ENCODE measurements at places on chromosomes 3 and 15. TPM values are rescaled to one million over a fixed set of nuclear protein-coding genes. Genes with fewer than 3 reads are reported as not detected.

DNA sequence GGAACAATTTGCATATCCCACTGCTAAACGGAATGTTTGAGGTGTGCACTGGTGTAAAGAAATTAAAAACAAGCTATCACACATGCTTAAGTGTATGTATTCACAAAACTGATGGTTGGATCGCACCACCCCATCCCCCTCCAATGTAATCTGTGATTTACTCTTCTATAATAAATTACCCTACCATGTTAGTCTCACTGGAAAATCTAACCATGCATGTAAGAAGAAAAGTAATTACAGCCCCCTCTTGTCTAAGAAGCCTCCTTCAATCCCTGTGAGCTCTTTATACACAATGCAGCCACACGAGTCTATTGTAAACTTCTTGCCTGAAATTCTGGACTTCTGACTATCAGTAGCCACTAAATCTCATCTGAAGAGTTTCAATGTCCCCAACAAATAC, 173.6 kb downstream of the ZBTB20 start:
- no peak for DNase-seq

- no peak for DNase-seq
Measured at GRCh38 chr3:189714991-189715961, 84.1 kb downstream of the TP63 start.

- DNase-seq, result no peak
Measured at GRCh38 chr3:13515786-13516759, 32.9 kb upstream of the FBLN2 start.

DNA sequence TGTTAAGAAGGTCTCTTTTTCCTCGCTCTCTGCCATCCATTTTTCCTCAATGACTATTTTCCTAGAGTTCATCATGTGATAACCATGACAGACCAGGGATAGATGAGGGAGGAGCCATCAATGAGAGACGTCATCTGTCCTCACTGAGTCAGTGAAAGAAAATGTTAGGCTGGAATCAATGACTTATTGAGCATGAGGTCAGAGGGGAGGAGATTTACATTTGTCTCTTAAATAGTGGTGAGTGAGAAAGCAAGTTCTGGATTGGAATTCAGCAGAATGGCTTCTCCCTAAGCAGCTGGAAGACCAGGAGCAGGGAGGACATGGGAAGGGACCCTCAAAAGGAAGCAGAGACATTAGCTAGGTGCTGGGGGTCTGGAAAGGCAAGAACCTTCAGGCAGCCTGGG, 28.2 kb upstream of the USP3 start:
- no peak for DNase-seq

DNA sequence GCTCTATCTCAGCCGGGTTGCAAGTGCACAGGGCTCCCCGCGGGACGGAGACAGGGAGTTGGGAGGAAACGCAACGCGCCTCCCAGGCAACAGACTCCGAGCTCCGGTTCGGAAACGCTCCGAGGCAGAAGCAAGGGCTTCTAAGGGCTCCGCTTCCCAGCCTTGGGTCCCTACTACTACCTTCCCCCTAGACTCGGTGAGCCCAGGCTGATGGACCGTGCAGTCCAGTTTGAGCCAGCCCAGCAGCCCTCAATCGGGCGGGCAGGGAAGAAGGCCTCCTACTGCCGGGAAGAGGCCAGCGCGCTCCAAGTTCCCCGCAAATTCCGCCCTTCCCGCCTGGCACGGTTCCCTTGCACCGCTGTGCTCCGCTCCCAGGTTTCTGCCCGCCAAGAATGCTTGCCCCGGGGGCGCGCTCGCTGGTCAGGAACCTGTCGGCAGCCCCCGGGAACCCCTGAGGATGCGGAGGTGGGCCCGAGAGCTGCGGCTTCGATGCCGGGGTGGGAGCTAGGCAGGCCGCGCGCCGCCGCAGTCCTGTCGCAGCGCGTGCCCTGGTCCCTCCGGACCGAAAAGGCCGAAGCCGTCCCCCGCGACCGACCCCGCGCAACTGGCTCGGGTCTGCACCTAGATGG, 728 bp downstream of the TRANK1 start:
- DNase-seq, result peak; percentile 81

- DNase-seq, result no peak
Measured at GRCh38 chr3:60609446-60609845, 641.8 kb downstream of the FHIT start.

GCSAM gene
- total RNA-seq, result not detected

TSPAN3 gene
- total RNA-seq, result 98.3 TPM

C2CD4A gene
- total RNA-seq, result not detected

DNA sequence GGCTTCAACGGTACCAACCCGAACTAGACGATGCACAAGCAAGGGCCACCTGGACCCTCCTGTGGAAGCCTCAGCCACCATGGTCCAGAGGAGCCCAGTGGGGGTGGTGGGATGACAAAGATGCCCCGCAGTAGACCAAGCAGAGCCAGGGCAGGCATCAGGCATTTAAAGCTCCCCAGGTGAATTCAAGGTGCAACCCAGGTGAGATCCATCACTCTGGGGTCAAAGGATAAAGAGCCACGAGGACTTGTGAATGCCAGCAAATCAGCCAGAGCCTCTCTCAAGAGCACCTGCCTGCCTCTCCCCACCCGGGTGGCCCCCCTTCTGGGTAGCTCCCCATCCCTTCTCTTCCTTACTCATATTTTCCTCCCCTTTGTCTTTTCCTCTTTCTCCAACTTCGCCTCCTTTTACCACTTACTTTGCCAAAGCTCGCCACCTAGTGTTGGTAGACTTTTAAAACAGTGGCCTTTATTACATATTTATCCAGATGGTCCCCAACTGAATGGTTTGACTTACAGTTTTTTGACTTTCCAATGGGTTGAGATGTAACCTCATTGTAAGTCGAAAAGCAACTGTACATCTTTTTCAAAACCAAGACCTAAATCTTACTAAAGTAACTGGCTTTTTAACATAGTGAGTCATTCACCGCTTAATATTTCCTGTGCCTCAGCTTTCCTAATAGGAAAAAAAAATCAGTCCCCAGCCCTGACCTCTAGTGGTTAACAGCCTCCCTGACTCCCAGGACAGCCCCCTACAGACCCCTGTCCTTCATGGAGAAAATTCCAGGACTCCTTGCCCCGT, 18.8 kb downstream of the PLA2G4F start:
- DNase-seq, result peak; percentile 30

RPL32 gene
- total RNA-seq, result 953 TPM

DNA sequence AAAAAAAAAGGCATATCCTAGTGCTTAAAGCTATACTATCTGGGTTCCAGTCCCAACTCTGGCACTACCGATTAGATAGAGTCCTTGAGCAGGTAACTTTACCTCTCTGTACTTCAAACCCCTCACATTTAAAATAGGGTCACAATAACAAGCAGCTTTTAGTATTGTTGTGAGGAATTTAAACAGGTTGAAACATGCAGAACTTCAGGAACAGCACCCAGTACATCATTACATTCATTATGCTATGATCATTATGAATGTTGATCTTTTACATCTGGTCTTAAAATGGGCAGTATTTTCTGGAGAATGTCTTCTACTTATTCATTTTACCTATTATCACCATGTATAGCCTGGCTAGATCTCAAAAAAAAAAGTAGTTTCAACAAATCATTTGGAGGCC, 176.1 kb upstream of the CCDC54 start:
- DNase-seq, result no peak

DNA sequence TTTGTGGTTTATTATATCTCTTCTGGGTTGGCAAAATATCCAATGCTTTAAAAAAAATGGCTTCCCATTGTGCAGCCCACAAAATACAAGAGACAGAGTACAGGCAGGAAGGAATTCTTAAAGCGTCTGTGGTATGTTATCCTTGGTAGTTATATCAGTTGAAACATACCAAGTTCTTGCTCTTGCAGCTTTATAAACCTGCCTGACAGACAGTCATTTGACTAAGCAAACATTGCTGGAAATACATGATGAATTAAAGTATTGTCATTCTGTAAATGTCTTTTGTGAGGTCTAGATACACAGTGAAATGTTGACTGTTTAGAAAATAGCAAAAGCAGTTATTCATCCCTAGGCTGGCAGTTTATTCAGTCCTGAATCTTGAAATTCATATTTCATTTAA, 44.8 kb upstream of the MAP3K13 start:
- no peak for DNase-seq

GRCh38 chr3:151091685-151092345, 6.4 kb downstream of the MED12L start:
- DNase-seq, result no peak

ESYT3 gene
- total RNA-seq, result 1.4 TPM

GRCh38 chr3:55486857-55487380, at the start of gene WNT5A:
Gene WNT5A (minus strand): TSS chr3:55487306. CDS start chr3:55486985, 321 bp downstream.
- peak; percentile 65 for DNase-seq

GRCh38 chr3:164387236-164387635, 691.1 kb downstream of the SI start:
- no peak for DNase-seq

CSK gene
- total RNA-seq, result 41.8 TPM

- no peak for DNase-seq
Measured at GRCh38 chr3:187841560-187841959, 96.3 kb upstream of the BCL6 start.

GLDN gene
- total RNA-seq, result 8.4 TPM

- no peak for DNase-seq
Measured at GRCh38 chr3:42119561-42120355, 28.6 kb downstream of the TRAK1 start.

SLC22A13 gene
- total RNA-seq, result not detected

DNA sequence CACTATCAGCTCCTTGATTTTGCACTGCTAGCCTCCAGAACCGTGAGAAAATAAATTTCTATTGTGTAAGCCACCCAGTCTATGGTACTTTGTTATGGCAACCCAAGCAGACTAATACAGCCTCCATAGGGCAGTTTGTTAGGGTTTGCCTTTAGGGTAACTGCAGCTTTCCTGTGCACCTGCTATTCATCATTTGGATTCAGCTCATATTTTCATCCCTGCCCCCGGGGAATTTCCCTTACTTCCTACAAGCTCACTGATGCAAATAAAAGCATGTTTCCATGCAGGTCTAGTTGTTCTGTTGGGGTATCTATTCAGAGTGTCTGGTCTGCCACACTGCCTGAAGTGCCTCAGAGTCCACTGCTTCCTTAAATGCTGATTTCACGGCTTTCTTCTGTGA, 48.6 kb upstream of the ATOSA start:
- DNase-seq, result no peak

CCDC54 gene
- not detected for total RNA-seq

ALPK3 gene
- total RNA-seq, result 132 TPM

DNA sequence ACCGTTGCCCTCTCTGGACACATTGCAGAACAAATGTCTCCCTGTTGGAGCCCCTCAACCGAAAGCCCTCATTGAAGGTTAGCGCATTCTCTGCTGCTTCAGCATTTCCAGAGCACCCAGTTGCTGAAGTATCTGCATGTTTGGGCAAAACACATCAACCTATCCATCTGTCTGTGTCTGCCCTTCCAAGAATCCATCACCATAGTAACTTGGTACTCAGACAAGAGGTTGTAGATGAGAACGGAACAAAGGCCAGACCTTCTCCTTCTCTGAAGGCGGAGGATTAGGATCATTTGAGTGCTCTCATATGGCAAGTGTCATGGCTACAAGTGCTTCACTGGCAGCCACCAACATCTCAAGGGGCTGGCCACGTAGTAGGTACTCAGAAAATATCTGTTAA, 23.1 kb upstream of the RHO start:
- no peak for DNase-seq

GRCh38 chr3:41106691-41107090, 92.6 kb upstream of the CTNNB1 start:
- no peak for DNase-seq

Measured in Right ventricle myocardium inferior (tissue), 1 donor.